ENCODE measurements at places on chromosomes 7 and 10. TPM values are rescaled to one million over a fixed set of nuclear protein-coding genes. Genes with fewer than 3 reads are reported as not detected.

Gene VIM
- 2,331 TPM for total RNA-seq

Gene COL28A1
- 0.75 TPM for total RNA-seq

Gene HYAL4
- 0.09 TPM for total RNA-seq

Gene IDI2
- not detected for total RNA-seq

Gene ZNF316
- 11.1 TPM for total RNA-seq

Gene TAS2R16
- not detected for total RNA-seq

Gene GLI3
- total RNA-seq, result 7.6 TPM

Gene CNPY1
- 0.18 TPM for total RNA-seq

Gene CRPPA
- 6.6 TPM for total RNA-seq

Gene PNLIPRP2
- total RNA-seq, result 0.49 TPM

Gene GIMAP4
- 23.4 TPM for total RNA-seq

Gene RADIL
- total RNA-seq, result 3.0 TPM

Gene IFIT2
- 6.4 TPM for total RNA-seq

Gene PNLIPRP1
- not detected for total RNA-seq

Gene UBTD1
- total RNA-seq, result 10.6 TPM

Gene AKR1D1
- not detected for total RNA-seq

Gene ZNF680
- total RNA-seq, result 14.1 TPM

Gene CYP26C1
- 0.09 TPM for total RNA-seq

Gene CYP2C18
- total RNA-seq, result not detected

Gene PIK3CG
- 3.3 TPM for total RNA-seq

Gene SEM1
- total RNA-seq, result 60.6 TPM

Gene PRSS37
- total RNA-seq, result not detected

Gene TSPAN15
- 54.0 TPM for total RNA-seq

Gene CRYGN
- total RNA-seq, result 0.09 TPM

Gene CTNNA3
- total RNA-seq, result 18.8 TPM

Gene MPP7
- total RNA-seq, result 4.8 TPM

Gene FAM237B
- not detected for total RNA-seq

Gene LCOR
- 18.0 TPM for total RNA-seq

Gene FGL2
- 21.7 TPM for total RNA-seq

Gene DENND2A
- total RNA-seq, result 23.9 TPM

Gene PRXL2A
- 77.6 TPM for total RNA-seq
